Pons (tissue), 1 donor: ENCODE measurements at places on chromosomes 3 and 15.

DNA sequence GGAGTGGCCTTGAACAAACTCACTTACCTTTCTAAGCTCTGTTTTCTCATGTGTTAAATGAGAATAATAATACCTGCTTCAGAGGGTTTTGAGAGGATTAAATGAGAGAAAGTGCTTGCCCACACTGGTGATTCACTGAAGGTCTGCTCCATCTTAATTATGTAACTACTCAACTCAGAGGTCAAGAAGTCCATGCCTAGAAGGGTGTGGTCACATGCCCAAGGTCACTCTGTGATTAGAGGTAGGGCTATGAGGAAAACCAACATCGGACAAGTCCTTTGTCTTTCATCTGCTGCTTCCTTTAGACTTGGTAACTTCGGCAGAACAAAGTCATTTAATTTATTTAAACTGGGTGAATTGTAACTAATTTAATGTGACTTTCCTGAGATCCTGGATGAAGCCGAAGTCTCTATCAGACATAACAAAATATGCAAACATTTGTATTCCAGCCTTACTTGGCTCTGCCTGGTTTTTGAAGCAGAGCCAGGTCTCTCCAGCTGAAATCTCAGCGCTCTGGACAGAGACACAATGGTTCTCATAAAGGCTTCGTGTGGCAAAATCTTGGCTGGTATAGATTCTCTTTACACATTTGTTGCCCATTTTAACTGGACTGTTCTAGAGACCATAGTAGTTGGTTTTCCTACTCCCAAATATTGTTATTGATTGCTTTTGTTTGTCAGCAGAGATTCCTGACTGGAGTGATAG, 3.0 kb downstream of the CHRNA7 start:
- peak; percentile 73 for DNase-seq

DNA sequence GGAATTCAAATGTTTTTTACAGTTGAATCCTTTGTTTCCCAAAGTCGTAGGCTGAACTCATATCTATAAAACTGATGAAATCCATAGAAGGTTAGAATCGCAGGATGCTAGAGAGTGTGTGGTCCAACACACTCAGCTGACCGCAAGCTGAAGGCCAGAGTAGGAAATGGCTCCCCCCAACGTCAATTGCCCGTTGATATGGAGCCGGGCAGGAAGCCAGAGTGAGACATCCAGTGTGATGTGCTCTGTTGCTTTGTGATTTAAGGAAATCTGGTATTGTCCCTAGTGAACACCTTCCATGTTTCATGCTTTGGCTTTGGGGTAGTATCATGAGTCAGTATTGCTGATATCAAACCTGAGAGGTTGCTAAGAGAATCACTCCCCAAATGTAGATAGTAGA, 5.8 kb upstream of the MEX3B start:
- peak; percentile 52 for DNase-seq

DNA sequence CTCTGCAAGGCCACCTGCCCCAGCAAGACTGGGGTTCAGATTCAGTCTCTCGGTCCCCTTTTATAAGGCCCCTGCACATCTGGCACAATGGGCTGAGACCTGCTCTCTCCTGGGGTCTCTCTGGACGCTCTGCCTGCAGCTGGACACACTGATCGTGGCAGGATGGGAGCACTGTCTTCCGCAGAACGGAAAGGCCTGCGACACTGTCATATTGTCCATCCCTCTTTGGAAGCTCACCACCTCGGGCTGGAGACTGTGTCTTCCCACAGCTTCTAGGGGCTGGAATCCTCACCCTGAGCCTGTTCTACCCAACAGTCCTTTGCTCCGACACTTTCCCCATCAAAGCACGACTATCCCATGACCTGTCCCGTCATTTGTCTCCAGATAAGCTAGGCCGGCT, 11.5 kb upstream of the IGDCC4 start:
- no peak for DNase-seq

DNA sequence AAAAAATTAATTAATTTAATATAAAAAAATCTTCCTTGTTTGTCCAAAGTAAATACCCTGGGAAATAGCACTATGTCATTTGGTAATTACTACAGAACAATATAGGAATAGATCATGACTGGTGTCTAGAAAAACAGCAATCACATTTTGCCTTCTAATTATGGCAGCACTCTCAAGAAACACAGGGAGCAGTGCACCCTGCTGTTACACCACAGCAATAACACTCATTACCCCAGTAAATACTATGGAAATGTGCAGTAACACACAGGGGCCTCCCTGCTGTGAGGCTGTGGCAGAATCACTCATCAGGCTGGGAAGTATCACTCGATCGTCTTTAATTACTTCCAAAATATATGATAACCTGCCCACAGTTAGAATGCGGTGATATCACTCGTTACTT, 646.0 kb downstream of the TUSC7 start:
- DNase-seq = peak; percentile 53

DNA sequence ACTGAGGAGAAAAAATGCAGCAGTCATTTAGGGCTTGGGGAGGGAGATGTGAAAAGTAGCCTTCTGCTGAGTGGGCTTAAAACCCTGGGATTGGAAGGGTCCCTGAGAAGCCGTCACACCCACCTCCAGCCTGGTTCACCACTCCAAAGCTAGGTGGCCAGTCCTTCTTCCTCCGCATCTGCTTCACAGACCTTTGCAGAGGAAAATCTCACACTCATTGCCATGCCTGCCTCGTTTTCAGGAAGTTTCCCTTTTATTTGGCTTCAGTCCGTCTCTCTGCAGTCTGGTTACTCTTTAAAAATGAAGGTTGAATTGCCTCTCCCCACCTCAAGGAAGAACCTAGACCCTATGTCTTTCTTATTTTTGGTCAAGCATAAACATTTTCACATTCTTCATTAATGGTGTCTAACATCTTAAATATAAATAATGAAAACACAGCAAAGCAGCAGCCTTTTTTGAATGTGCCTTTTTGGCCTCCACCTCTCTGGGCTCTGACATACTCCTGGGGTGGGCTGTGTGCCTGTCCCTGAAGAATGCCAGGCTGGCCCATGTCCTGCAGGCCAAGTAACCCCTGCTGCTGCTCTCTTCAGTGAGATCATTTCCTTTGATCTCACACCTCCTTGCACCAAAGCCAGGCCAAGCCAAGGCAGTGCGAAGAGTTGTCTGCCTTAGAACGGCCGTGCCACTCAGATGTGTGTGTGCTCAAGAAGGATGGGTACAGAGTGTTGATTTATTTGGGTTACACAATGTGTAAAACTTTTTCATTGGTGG, 11.0 kb downstream of the MRAS start:
- DNase-seq = no peak

DNA sequence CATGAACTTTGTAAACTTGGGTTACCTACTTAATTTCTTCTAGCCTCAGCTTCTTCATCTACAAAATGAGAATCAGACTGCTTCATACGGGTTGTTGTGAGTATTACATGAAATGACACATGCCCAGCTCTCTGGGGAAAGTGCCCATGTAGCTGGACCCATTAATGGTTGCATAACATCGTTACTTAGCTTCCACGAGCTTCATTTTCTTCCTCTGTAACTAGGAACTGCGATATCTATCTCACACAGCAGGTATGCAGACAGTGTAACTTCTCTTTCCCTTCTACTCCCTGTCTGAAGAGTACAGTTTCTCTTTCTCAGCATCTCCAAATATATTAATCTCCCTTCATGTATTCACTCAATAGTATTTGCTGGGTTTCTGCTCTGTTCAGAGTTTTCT, 37.9 kb upstream of the DLG1 start:
- DNase-seq = no peak

- no peak for DNase-seq
Measured at GRCh38 chr15:98580572-98580971, 67.8 kb upstream of the IGF1R start.

- DNase-seq = no peak
Measured at GRCh38 chr15:98649472-98650416, 1.4 kb downstream of the IGF1R start.

DNA sequence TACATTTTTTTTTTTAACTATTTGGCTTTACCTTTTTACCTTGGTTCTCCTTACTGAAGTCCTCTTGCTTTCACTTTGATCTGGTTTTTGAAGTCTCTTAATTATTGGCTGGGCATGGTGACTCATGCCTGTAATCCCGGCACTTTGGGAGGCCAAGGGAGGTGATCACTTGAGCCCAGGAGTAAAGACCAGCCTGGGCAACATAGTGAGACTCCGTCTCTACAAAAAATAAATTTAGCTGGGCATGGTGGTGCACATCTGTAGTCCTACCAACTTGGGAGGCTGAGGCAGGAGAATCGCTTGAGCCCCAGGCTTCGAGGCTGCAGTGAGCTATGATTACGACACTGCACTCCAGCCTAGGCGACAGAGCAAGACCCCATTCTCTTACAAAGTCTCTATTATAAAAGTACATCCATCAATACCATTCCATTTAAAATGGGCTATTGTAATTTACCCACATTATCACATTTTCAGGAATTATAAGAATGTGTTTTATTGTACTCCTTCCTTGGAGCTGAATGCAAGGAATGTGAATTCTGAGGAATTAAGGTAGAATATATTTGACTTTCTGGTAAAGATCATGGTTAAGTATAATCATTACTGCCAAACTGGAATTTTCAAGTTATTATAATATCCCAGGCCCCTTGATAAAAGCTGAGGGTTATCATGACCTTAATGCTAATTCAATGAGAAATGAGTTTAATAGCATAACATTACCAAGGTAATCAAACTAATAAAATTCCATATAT, 49.0 kb downstream of the MSL2 start:
- no peak for DNase-seq

- no peak for DNase-seq
Measured at GRCh38 chr3:143811602-143812001, 36.7 kb downstream of the SLC9A9 start.

DNA sequence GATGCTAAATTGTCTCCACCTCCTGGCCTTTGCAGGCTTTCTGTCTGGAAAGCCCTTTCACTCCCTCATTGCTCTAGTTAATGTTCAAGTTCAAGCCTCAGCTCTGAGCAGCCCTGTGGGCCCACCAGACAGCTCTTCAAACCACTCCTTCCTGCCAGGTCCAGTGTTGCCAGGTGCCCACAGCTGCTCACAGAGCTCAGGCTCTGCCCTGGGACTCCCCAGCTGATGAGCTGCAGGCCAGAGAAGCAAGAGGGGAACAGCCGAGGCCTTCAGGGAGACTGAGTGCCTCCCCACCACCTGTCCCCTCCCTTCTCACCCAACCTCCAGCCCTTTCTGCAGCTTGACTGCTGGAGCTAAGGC, 1.3 kb upstream of the ZBTB47 start:
- no peak for DNase-seq

DNA sequence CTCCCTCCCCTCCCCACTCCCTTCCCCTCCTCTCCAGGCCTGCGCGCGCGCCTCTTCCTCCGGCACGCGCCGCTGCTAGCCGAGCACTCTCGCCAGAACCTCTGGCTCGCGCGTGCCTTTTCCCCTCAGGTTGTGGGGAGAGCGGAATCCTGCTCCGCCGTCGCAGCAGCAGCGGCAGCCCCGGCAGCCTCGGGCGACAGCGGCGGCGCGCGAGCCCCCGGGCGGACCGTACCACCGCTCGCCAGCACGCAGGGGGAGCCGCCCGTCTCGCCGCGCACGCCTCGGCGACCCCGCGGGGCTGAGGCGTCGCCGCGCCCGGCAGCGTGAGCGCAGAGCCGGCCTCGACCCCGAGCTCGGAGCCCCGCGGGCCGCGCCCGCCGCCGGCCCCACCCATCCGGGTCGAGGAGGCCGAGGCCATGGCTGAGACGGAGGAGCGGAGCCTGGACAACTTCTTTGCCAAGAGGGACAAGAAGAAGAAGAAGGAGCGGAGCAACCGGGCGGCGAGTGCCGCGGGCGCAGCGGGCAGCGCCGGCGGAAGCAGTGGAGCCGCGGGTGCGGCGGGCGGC, at the start of gene CDV3:
Gene CDV3, plus strand, starts transcription at position 58 of the 566 bp plus-strand sequence. Its CDS starts 359 bp downstream, at position 417.
- DNase-seq = no peak

DNA sequence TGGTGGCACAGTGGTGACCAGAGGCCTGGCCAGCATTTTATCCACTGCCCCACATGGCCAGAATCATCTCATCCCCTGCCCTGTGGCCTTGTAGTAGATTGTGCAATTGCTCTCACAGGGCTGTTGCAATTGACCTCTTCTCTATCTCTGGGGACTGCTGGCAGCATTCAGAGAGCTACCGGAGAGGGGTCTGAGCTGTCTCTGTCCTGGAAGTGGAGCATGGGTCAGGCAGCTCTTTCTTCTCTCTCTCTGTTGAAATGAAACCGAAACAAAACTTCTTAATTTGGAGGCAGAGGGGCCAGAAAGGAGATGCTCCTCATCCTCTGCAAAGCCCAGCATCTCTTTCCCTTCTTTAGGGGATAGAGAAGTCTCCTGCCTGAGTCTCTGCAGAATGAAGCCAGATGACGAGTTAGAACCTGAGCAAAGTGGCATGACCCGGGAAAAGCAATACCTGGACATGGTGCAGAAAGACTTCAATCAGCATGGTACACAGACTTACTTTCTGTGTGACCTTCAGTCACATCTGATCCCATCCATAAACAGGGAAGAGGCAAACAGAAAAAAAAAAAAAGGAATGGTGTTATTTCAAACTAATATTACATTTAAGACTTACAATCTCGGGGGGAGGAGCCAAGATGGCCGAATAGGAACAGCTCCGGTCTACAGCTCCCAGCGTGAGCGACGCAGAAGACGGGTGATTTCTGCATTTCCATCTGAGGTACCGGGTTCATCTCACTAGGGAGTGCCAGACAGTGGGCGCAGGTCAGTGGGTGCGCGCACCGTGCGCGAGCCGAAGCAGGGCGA, 144.5 kb upstream of the BCL6 start:
- DNase-seq = no peak
